A375 (cell line): ENCODE measurements at places on chromosomes 1 and 21. TPM values are rescaled to one million over a fixed set of nuclear protein-coding genes. Genes with fewer than 3 reads are reported as not detected.

The HIVEP3 gene
- total RNA-seq: 16.4 and 20.1 TPM in 2 replicates

The SPRR2A gene
- not detected in 2 replicates for total RNA-seq

The VANGL2 gene
- total RNA-seq: 1.3 and 1.4 TPM in 2 replicates

The FMO1 gene
- not detected in 2 replicates for total RNA-seq
